ENCODE measurements at places on chromosomes 6 and 20. TPM values are rescaled to one million over a fixed set of nuclear protein-coding genes. Genes with fewer than 3 reads are reported as not detected.

B3GAT2 gene
- not detected for total RNA-seq

DNA sequence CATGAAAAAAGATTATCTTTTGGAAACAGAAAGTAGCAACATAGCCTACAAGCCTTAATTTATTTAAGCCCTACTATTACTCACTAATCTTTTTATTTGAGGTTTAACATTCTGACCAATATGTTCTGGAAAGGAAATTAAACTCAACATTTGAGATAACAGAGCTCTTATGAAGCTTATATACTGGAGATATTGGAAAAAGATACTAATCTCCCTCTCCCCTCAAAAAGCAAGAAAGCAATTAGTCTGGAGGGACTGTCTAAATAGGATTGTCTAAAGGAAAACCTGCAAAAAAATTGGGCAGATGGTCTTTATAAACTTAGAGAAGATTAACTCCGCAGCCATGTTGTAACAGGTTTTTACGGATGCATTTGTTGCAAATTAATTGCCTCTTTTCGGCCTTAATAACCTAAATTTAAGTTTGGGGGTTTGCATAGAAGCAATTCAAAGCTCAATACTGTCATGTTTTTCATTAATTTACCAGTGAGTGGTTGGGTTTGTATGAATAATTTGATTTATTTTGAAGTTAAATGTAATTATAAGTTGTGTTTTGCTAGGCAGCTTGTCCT is 79.1 kb downstream of the SHLD1 start:
- no peak for DNase-seq

VSX1 gene
- total RNA-seq = not detected

GRCh38 chr6:115358616-115359015 is 702.1 kb downstream of the FRK start:
- DNase-seq = no peak

DNA sequence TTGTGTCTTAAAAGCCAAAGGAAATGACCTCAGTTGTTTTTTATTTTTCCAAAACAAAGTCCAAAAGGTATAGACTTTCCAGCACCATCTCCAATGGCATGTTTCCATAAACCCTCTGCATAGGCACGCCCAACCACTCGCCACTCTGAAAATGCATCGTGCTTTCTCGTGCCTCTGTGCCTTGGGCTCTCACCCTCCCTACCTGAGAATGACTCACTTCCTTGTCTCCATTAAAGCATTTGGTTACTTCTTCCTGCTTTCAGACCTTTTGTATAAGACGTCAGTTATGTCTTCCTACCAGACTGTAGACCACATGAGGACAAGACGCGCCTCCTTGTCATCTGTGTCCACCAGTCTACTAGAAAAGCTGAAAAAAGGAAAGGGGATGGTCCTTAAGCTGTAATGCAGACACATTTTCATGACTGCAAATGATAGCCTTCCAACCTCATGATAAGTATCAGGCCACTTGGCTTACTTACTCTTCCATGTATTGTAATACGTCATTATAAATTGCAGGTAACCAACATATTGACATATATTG is 61.2 kb upstream of the CDYL start:
- DNase-seq = no peak

FAM83B gene
- total RNA-seq = not detected

DNA sequence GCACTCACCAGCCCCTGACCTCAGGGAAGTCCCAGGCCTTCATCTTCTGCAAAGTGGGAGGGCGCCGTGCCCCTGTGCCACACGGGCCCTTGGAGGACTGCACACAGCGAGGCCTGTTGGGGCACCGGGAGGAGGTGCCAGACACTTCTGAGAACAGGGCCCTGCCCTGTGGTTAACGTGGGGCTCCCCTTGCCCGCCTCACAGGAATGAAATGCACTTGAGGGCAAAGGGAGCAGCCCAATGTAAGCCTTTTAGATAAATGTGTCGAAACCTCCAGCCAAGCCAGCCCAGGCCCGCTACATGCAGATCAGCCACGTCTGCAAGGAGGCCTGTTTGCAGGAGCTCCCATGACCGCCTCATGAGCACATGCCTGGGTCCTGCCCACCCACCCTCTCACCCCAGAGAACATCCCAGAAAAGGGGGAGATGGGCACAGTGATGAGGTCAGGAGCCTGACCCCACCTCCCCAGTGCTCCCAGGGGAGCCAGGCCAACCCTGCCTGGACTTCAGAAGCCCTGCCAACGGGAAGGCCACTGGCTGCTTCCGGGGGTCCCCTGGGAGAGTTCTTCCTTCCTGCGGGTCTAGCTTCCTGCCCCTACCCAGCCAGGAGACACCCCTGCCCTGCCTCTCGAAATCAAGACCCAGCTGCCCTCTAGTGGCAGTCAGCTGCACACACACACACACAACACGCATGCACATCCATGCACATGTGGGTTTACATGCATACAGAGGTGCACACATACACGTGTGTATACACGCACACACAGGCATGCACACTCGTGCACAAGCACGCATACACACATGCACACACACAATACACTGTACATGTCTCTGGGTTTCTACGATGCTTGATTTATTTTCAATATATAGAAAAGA is 178.7 kb downstream of the TAF4 start:
- peak; percentile 1 for DNase-seq

DNA sequence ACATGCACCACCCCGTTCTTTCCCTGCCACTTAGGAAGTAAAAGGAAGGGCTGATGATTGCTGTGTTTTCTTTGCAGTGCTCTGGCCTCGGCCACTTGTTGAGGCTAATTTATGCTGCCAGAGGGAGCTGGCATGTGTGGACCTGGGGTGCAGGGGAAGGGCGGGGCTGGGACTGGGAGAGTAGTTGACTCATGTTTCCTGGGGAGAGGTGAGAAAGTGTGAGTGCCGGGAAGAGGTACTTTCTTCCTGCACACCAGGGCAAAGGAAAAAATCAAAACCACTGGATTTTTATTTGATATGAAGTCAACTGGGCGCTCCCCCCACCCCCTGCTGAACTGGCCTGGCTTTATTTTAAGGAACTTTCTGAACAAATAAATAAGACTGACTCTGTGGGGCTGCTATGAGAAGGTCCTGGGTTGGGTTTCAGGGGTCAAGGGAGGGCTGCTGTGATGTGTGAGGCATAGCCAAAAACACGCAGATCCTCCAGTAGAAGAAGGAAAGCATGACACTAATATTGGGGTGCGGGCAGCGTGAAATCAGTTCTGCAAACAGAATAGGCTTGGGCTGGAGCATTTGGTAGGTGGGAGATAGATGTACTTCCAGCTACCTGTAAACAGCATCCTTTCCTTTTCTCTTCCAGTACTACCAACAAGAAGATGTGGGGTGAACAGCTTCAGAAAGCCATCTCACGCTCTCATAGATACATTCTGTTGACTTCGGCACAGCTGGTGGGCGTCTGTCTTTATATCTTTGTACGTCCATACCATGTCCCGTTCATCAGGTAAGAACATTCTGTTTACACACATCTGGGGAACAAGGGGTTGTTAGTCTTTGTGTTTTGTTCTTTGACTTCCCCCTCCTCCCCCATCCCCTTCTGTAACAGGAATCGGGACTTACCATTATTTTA is 87.5 kb downstream of the SYNJ2 start:
- peak; percentile 84 for DNase-seq

GRCh38 chr6:87391334-87391733 is 16.4 kb upstream of the CFAP206 start:
- DNase-seq = peak; percentile 36

BTN1A1 gene
- not detected for total RNA-seq

DNA sequence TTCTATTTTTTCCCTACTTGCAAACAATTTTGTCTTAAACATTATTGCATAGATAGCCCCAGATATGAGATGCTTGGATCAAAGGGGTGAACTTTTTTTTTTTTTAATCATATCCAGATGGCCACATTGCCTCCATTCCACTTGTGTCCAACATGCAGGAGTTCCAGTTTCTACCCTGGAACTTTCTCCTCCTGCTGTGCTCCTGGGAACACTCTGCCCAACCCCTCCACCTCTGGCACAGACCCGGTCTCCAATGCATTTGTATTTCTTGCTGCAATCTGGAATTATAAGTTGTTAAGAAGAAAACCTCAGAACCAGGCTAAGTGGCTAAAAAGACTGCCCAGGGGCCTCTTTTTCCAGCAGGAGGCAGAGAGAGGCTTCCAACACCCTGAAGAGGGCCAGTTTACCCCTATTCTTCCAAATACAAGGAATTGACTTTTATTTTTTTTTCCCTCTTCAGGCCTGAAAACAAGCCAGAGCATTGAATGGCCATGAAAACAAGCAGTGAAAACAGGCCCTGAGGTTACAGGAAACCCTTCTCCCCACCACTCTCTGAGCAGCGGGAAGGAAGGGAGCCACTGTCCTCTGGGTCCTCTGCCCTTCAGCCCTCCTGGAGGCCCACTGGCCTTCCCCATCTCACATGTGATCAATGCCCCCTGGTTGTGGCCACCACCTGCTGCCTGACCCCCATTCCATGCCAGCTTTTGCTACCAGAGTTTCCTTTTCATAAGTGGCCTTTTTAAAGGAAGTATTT is 44.3 kb downstream of the PDYN start:
- no peak for DNase-seq

DNA sequence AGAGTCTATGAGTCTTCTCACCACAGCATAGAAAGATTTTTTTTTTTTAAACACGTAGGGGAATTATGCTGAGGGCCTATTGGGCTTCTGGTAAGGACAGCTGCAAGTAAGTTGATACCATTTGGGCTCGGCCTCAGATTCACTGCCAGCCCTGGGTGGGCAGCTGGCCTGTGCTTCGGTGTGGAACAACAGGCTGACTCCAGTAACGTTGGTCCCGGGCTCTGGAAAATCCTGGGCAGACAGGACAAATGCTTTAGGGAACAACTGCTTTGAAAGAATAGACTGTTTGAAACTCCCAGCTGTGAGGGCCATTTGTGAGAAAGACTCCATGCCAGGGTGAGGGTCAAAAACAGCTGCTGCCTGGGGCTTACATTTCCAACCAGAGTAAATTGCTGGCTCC is 366.5 kb downstream of the QKI start:
- no peak for DNase-seq

ADAM33 gene
- 0.18 TPM for total RNA-seq

PPT2 gene
- total RNA-seq = 27.2 TPM

DNA sequence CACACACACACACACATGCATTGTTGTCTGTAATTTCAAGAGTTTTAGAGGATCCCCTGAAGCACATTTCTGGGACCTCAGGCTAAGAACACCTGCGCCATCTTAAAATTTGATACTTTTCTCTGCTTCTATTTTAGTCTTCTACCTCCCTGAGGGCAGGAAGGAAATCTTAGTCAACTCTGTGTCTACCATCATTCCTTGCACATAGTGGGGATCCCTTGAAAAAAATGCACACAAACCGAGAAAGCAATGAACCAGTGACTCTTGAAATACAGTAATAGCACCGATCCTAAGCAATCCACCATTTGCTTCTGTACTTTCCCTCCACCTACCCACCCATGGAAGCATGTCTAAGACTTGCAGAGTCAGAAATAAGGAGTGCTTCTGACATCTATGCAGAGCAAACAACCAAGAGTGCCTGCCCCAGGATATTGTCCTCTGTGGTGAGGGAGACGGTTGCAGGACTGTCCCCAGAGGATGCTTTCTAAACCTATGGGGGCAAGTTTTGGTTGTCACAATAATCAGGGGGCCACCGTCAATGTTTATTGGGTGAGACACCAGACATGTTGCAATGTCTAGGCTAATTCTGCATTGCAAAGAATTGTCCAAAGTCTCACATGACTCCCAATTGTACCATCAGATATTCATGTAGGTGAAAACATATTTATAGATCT is 208.0 kb upstream of the TAB2 start:
- DNase-seq = no peak

GRCh38 chr6:18503593-18504231 is 116.6 kb downstream of the RNF144B start:
- peak; percentile 83 for DNase-seq

SCRT2 gene
- total RNA-seq = not detected

- DNase-seq = no peak
These were observed 79.0 kb upstream of the ZNF217 start for GRCh38 chr20:53672484-53673129.

PNPLA1 gene
- total RNA-seq = not detected

HLA-DQB2 gene
- total RNA-seq = not detected

MRAP2 gene
- total RNA-seq = 5.8 TPM

DNA sequence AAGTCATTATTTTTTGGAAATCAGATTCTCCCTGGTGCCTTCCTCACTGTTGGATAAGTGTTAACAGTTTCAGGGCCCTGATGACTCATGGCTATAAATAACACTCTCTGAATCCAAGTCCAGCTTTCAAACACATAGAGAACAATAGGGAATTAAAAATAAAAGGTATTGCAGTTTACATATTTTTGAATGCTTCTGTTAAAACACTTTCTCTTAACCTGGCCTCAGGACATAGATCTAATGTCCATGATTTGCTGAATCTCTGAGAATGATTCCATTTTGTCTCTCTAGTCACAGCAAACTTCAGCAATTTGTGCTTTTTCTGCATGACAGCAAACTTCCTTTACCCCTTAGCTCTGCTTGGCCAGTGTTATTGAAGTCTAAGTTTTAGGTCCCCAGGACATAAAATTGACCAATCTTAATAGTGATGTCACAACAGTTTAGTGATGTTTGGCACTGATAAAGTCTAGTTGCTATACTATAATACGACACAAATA is 1192.4 kb upstream of the CITED2 start:
- peak; percentile 82 for DNase-seq

DNA sequence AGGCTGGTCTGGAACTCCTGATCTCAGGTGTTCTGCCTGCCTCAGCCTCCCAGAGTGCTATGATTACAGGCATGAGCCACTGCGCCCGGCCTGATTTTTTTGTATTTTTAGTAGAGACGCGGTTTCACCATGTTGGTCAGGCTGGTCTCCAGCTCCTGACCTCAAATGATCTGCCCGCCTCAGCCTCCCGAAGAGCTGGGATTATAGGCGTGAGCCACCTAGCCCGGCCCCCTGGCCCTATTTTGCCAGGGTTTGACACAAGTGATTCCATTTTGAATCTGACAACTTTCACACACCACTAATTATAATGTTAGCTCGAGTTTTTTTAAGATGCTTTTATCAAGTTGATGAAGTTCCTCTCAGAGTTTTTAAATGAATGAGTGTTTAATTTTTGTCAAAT is 25.6 kb downstream of the TTLL9 start:
- no peak for DNase-seq

ADGRB3 gene
- not detected for total RNA-seq

- DNase-seq = peak; percentile 12
These were observed 912 bp downstream of the EYA4 start for GRCh38 chr6:133241901-133242636.

TRIM31 gene
- total RNA-seq = not detected

GRCh38 chr6:70345619-70346018 is 42.7 kb upstream of the COL9A1 start:
- DNase-seq = no peak

GRCh38 chr6:96156425-96156824 is 140.7 kb downstream of the FUT9 start:
- DNase-seq = no peak

GRCh38 chr6:15653581-15653980 is 9.2 kb downstream of the DTNBP1 start:
- DNase-seq = no peak

DNA sequence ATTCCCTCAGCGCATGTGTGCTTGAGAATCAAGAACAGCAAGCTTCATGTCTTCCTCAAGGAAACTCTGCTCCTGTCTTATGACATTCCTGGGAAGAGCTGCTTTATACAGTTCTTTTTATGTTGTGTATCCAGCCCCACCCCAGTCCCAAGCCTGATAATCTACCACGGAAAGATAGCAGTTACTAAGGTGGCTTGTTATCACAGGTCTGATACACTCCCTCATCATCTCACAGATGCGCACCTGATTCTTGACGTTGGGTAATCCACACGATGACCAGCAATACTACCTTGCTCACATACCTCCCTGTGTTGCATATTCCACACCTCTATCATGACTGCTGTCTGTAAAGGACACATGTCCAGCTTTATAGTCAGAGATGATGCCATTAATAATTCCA is 3.2 kb downstream of the NHLRC1 start:
- DNase-seq = no peak

- no peak for DNase-seq
These were observed 213.1 kb downstream of the ATXN1 start for GRCh38 chr6:16548121-16548520.

NT5E gene
- total RNA-seq = 115 TPM
